ENCODE measurements at places on chromosomes 16 and 17.

DNA sequence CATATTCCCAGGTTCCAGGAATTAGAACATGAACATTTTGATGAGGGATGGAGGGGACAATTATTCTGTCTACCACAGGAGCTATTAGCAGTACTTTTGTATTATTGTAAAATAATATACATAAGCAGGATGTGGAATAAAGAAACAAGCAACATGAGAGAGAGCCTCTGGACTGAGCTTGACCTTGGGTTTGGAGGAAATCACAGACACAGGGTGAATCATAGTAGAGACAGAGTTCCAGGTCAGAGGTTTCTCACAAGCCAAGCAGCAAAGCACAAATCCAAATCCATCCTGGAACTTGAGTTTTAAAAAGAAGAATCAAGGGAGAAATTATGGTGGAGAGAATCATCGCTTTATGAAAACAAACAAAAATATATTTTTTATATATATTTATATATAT, 5.1 kb downstream of the KRT31 start:
- peak; percentile 85 for DNase-seq

- peak; percentile 15 for DNase-seq
These were observed 58.4 kb downstream of the ELAC2 start for GRCh38 chr17:12959441-12959840.

DNA sequence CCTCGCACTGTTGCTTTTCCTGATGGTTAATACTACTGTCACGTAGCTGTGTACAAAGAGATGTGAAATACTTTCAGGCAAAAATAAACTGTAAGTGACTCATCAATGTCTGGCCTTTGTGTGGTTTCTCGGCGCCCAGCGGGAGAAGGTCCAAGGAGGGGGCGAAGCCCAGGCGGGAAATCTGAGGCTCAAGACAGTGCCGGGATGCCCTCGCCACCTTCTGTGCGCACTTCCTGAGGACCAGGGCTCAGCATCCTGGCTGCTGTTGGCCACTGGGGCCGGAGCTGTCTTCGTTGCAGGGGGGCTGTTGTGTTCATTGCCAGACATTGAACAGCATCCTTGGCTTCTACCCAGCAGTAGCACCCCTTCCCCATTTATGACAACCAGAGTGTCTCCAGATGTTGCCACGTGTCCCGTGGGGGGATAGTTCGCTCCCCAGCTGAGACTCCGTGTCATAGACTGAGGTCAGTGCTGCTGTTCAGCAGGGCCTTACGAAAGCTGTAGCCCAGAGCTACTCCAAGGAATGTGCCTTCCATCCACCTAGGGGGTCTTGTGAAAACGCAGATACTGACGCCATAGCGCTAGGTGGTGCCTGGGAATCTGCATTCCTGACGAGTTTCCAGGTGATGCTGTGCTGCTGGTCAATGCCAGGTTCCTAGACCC, 67.3 kb upstream of the PLCG2 start:
- peak; percentile 90 for DNase-seq

DNA sequence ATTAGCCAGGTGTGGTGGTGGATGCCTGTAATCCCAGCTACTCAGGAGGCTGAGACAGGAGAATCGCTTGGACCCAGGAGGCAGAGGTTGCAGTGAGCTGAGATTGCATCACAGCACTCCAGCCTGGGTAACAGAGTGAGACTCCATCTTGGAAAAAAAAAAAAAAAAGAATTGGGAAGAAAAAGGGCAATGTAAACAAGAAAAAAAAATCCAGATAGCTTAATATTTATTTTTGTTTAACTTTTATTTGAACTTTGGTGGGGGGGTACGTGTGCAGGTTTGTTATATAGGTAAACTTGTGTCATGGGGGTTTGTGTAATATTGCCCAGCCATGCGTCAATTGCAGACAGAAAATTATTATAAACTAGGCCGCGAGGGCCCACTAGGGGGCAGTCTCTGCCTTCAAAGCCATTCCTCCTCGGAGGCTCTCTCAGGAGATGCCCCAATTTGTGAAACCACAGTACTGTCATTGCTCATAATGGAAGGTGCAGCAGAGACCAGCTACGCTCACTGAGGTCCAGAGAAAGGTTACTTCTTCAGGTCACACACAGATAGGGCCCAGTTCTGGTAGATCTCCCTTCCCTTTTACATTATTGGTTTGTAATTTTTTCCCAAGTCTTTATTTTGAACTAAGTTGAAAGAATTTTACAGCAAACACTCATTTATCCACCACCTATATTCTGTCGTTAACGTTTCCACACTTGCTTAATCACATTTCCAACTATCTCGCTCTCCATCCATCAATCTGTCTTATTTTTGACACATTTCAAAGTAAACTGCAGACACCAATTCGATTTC, 206.2 kb downstream of the PRKCB start:
- peak; percentile 52 for DNase-seq

DNA sequence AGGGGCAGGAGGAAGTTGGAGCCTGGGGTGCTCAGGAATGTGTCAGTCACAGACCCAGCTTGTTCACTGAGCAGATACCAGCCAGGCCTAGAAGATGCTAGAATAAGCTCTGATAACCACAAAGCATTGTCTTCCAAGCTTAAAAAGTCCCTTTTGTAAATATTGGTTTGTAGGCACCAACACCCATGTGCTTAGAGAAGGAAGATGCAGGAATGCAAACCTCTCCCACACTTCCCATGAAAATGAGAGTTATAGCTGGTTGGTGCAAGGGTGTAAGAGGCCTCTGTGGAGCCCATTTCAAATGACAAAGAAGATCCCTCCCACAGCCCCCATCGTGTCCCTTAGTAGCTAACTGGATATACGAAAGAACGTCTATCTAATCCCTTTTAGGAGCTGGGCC, 210.3 kb downstream of the C16orf78 start:
- no peak for DNase-seq

DNA sequence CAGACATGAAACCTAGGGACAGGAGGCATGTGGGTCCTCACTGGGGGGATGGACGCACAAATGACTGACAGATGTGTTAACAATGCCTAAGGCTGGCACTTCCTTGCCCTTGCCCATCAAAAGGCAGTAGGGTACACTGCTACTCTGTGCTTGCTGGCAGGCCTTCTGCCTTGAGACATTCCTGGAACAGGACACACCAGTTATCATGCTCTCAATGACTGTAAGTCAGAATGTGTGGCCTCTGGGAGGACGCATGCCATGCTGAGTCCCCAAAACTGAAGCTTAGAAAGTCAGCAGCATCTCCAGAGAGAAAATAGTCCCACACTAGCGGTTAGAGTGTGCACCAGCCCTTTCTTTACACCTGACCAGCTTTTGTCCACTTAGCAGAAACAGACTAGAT, 16.1 kb upstream of the SREBF1 start:
- no peak for DNase-seq

DNA sequence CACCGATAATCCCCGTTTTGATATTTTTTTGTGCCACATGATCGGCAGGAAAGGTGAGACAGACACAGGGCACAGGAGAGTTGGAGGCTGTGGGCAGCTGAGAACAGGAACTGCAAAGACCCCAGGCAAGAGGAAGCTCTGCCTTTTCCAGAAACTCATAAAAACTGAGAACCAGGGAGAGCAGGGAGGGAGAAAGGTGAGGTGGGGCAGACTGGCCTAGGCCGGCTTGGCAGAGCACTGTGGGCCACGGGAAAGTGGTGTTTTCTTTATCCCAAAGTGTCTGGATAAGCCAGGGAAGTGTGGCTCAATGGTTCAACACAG, 11.8 kb upstream of the AXIN2 start:
- DNase-seq: no peak

DNA sequence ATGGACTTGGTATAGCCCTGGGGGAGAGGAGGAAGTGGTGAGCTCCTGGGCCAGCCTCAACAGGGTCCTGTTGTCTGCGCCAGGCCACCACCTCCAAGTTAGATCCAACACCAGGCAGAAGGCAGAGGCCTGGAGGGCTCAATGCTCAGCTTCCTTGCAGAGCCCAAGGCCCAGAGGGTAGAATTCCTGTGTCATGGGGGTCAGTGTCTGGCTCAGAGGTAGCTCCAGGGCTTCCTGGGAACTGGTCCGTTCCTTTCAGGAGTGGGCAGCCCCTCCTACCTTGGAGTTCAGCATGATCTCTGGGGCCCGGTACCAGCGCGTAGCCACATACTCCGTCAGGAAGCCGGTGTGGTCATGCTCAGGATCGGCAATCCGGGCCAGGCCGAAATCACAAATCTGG, 4.4 kb upstream of the GDPD3 start:
- no peak for DNase-seq

DNA sequence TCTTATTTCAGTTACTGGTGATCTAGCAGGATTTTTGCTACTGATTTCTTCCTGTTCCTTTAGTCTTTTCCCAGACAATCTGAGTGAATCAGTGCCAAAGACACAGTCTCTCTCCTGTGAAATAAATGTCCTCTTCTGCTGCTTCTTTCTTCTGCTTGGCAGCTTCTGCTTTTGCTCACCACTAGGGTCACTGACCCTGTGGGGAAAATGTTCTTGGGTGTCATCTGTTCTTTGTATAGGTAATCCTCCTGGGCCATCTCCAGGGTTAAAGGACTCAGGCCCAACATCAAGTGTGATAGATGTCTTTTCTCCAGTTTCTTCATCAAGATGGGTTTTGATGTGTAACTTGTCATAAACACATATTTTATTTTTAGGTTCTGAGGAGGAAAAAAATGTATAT, 5.2 kb downstream of the PALB2 start:
- DNase-seq: no peak

- DNase-seq: no peak
These were observed 36.0 kb downstream of the WFDC1 start for GRCh38 chr16:84330685-84331050.

DNA sequence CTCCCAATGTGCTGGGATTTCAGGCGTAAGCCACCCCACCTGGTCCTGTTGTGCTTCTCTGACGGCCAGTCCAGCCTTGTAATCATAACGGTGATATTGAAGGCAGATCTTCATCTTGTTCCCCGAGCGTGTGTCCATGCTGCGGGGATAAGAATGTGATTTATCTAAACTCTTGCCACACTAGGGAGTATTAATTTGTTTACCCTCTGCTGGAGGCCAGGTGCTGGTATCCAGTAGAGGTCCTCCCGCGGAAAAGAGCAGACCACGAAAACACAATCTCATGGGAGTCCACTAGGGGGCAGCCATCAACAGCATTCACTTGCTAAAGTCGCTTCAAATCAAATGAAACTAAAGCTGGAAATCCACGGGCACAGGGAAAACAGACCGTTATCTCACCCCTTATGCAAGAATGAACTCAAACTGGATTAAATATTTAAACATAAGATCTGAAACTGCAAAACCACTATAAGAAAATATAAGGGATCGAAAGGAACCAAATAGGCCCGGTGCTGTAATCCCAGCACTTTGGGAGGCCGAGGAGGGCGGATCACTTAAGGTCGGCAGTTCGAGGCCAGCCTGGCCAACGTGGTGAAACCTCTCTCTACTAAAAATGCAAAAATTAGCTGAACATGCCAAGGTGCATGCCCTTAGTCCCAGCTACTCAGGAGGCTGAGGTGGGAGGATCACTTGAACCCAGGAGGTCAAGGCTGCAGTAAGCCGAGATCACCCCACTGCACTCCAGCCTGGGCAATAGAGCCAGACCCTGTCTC, 22.3 kb upstream of the RBBP6 start:
- peak; percentile 78 for DNase-seq

- no peak for DNase-seq
These were observed 1.5 kb upstream of the OVCA2 start for GRCh38 chr17:2040219-2040827.

GRCh38 chr16:7763111-7763510, 430.5 kb downstream of the RBFOX1 start:
- no peak for DNase-seq

- no peak for DNase-seq
These were observed 385.2 kb downstream of the NPIPA8 start for GRCh38 chr16:17951378-17951777.

DNA sequence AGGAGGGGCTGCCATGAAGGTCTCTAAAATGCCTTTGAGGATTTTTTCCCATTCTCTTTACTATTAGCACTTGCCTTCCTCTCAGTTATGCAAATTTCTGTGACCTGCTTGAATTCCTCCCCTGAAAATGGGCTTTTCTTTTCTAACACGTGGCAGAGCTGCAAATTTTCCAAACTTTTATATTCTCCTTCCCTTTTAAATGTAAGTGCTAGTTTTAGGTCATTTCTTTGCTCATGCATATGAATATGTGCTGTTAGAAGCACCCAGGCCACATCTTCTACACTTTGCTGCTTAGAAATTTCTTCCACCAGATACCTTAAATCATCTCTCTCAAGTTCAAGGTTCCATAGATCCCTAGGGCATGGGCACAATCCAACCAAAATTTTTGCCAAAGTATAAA, 11.8 kb downstream of the CLEC10A start:
- DNase-seq: no peak

- no peak for DNase-seq
These were observed 279.9 kb upstream of the DYNLRB2 start for GRCh38 chr16:80260906-80261311.

DNA sequence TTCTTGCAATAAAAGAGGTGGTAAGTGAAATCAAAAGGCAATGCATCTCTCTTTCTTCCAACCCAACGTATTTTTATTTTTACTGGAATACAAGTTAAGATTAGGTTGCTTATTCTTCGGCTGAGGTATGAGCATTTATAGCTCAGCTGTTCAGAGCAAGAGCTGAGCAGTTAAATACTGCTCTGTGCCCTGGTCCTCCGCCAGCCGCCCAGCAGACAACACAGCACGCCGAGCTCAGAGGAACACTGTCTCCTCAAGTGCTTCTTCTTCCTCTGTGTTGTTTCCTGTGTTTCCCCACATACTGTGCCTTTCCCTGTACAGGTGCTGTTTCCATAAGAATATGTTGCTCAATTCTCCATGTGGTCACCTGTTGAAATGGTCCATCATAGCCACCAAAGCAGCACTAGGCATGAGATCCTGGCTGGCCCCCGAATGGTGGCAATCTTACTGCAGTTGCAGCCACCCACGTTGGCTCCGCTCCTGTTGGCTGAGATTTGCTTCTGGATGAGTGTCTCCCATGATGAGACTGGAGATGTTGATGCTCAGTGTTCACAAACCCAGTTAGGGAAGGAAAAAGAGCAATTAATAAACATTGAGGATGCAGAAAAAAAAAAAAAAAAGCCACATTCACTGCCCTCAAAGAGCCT, 515.3 kb downstream of the GRIN2A start:
- no peak for DNase-seq

- DNase-seq: no peak
These were observed 126.0 kb upstream of the GOT2 start for GRCh38 chr16:58859958-58860669.

DNA sequence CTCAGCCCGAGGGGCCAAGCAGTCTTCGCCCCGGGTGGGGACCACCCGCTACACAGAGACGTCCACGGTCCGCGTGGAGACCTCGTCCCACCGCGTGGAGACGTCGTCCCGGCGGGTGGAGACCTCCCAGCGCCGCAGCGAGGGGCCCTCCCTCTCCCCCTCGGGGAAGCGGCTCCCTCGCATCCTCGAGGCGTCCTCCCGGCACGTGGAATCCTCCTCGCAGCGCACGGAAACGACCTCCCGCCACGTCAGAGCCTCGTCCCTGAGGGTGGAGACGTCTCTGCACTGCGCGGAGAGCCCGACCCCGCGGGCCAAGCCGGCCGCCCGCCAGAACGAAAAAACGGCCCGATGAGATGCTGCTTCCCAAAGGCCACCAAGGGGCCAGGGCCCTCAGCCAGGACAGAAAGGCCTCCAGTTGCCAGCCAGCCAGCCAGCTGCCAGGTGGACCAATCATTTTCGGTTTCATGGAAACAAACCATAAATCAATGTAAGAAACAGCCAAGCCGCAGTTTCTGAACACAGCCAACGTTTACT, 424 bp downstream of the C17orf100 start:
- DNase-seq: no peak

GRCh38 chr16:87174061-87174460, 143.1 kb downstream of the C16orf95 start:
- DNase-seq: no peak
